ENCODE measurements at places on chromosomes 1 and 21.
A peak's percentile ranks its signal among the peaks of the same experiment; 100 is the strongest.

GRCh38 chr1:231272880-231273279, 31.9 kb downstream of the GNPAT start:
- no peak for DNase-seq

DNA sequence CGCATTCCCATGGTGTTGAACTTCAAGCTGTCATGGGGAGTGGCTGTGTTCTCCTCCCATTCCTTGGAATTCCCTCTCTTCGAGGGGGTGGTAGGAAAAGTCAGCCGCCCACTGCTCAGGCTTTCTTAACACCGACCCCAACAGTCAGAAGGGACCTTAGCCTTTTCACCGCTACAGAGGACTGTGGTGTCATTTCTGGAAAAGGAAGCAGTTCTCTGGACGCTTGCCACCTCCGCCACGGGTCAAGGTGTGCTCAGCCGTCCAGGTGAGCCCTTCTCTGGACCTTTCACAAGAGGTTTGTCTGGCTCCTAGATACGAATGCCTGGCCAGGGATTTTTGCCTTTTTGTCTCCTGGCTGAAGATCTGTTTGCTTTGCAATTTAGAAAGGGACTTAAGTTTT, 31.8 kb downstream of the CLIC6 start:
- DNase-seq = no peak

DNA sequence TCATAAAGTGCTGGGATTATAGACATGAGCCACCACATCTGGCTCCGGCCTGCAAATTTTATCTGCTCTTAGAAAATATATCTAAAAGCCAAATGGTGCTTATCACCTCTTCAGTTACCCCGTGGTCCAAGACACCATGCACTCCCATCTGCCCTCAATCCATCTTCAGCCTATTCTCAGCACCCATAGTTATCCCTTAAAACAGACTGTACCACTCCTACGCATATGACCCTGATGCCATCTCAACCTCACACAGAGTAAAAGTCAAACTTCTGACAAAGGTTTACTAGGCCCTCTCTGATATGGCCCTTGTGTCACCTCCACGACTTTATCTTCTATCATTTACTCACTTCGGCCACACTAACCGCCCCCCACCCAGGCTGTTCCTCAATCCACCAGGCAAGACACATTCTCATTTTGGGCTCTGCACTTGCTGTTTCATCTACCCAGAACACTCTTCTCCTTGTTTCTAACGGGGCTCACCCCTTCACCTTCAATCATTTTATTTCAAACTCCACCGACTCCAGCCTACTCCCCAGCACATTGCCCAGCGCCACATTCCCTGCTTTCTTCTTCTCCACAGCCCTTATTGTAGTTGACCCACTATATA, 33.0 kb downstream of the USP48 start:
- no peak for DNase-seq

DNA sequence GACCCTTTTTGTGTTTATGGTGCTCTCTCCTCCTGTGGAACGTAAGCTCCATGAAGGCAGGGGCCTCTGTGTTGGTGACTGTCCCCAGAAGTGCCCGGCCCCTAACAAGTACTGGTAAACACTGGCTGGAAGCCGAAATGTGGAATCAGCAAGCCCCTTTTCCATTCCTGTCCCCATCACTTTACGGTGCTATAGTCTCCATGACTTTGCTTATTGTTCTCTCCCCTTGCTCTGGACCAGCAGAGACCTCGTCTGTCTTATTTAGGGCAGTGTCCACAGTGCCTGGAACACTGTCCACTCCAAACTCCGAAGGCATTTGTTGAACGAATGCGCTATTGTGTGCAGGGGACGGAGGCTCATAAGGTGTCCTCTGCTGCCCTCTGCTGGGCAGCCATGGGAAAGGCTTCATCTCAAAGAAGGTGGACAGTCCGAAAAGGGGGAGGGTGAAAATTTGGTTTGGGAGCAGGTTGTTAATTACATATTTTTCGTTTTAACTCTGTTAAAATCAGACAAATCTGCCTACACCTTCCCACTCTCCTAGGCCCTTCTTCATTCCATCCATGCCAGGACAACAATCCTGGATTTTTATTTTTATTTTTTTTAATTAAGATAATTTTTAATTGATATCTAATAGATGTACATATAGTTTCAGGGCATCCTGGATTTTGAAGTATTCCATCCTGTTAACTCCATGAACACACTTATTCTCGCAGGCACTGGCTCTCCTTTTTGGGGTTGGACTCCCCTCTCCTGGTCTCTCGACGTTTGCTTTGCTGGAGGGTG, 115.6 kb downstream of the PGBD5 start:
- DNase-seq = peak; percentile 52

DNA sequence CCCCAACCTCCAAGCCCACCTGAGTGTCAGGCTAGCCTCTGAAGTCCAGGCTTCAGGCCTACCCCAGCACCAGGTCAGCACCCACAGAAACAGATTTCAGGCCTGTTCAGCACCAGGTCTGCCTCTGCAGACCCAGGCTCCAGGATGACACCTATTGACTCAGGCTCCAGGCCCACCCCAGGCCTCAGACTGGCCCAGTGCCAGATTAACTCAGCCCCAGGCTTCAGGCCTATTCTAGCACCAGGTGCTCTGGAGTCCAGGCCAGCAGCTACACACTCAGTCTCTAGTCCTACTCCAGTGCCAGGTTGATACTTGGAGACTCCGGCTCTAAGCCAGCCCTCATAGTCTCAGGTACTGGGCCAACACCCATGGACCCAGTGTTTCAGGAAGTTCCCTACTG, 541.7 kb upstream of the PBX1 start:
- DNase-seq = no peak

DNA sequence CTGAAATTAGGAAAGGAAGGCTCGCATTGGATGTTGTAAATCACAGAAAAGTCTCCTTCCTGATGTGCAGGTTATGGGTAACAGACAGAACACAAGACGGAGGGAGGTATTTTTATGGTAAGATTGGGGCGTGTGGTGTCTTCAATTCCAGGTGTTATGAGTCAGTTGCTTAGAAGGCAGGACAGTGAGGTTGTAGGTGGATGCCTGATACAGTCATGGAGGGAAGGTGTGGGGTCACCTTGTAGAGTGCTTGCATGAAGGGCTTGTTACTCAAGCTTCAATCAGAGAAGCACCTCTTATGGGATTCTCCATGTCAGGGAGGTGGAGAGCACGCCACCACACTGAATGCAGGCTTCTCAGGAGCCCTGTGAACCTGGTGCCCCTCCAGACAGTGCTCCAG, 63.1 kb downstream of the C1orf21 start:
- DNase-seq = no peak

DNA sequence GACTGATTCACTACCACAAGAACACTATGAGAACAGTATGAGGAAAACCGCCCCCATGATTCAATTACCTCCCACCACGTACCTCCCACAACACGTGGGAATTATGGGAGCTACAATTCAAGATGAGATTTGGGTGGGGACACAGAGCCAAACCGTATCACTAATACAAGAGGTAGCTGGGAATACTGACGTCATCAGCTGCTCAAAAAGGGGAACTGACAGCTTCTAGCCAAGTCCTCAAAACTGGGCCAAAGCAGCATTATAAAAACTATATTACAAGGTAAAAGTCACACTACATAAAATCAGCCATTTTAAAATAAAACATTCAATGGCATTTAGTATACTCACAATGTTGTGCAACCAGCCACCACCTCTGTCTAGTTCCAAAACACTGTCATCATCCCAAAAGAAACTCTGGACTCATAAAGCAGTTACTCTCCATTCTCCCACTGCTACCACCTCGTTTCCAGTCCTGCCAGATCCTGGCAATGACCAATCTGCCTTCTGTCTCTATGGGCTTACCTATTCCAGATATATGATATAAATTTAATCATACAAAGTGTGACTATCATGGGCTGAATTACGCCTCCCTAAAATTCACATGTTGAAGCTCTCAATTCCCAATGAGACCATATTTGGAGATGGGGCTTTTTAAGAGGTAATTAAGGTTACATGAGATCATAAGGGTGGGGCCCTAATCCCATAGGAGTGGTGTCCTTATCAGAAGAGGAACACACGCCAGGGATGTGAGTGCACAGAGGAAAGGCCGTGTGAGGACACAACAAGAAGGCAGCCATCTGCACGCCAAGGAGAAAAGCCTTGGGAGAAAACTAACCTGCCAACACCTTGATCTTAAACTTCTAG, 192.1 kb downstream of the SETD4 start:
- DNase-seq = no peak

GRCh38 chr1:203114202-203114601, 13.3 kb upstream of the ADORA1 start:
- no peak for DNase-seq

GRCh38 chr21:14308234-14308633, 74.7 kb downstream of the HSPA13 start:
- no peak for DNase-seq

DNA sequence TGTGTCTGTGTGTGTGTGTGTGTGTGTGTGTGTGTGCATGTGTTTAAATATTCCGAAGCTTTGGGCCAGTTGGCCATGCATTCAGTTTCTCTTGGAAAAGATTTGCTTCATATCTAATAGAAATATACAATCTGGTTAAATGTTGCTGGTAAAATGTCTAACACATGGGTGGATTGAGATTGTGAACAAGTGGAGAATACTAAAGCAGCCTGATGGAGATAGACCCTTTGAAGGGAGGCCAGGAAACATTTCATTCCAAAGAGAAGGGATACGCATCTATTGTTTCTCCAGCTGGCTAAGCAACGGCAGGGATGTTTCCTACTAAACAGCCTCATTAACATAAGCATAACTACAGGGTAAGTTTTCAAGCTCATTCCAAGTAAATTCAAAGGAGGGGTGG, 257.5 kb upstream of the PTBP2 start:
- DNase-seq = no peak

DNA sequence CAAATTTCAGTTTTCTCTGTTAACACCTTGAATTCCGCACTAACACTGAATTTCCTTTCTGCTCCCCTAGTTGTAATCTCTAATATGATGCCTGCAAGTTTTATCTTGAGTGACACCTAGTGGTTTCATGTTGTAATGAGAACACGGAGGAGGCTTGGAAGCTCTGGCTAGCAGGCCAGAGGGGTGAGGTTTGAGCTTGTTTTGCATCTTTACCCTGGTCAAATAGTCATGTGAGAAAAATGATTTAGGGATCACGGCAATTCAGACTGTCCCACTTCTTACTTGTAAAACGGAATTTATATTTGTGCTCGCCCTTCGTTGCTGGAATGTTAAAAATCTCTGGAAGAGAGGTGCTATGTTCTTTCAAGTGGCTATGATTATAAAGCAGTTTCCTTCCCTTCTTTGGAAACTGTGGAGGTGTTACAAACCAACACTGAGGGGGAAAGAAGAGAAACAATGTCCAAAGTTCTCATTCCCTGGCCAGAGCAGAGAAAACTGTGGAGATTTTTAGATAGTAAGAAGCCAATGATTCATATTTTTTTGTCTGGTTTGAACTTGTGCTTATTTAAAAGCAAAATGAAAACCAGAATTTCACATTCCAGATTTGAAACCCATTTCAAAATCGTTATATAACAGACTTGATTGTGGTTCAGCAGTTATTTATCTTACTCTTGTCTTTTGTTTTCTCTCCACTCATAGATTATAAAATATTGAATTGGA, 5.3 kb upstream of the MROH9 start:
- DNase-seq = no peak

DNA sequence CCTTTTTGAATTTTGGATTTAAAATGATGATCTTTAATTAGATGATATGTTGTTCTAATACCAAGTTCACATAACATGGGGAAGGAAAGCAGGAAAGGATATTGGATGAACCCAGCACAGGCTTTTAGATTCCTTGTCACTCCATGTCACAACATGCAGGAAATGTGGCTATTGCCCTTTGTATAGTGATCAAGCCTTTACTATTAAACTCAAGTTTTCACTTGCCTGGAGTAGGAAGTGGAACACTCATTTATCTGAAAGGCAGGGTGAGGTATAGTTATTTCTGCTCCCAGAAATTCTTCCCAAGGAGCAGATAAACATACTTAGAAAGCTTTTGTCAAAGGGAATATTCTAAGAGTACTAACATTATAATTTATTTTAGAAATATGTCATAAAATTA, 37.2 kb upstream of the BCAS2 start:
- DNase-seq = no peak

GRCh38 chr1:21559788-21560567, 50.8 kb downstream of the ALPL start:
- no peak for DNase-seq

DNA sequence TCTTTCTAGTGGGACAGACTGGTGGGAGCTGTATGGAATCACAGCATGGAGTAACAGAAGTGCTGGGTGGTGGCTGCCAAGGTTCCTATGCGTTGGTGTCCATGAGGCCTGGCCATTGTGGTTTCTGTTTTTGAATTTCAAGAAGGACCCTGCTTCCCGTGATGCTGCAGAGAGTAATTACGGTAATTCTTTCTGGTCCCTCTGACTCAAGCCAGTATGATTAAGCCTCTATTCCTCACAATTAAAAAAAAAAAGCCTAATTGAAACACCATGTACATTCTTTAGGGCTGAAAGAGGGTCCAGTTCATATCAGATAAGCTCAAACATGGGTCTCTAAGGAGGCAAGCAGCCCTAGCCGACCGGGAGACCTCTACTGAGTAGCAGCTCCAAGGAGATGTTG, 10.5 kb upstream of the C1orf21 start:
- no peak for DNase-seq

DNA sequence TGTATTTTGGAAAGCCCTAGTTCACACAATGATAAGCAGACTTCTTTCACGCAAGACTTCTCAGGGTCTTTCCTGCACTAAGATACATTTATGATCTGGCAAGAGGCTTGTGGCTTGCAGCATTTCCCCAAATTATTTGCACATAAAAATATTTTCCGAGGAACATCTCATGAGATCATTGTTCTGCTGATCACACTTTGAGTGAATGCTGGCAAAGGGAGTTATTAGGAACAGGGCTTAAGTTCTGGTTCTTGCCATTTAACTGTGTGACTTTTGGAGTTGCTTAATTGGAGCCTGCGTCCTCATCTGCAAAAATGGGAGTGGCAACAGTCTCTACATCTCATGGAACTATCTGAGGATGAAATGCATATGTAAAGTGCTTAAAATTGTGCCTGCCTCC, 50.2 kb downstream of the GADD45A start:
- no peak for DNase-seq

GRCh38 chr1:175720023-175720422, 23.4 kb downstream of the TNR start:
- DNase-seq = no peak

DNA sequence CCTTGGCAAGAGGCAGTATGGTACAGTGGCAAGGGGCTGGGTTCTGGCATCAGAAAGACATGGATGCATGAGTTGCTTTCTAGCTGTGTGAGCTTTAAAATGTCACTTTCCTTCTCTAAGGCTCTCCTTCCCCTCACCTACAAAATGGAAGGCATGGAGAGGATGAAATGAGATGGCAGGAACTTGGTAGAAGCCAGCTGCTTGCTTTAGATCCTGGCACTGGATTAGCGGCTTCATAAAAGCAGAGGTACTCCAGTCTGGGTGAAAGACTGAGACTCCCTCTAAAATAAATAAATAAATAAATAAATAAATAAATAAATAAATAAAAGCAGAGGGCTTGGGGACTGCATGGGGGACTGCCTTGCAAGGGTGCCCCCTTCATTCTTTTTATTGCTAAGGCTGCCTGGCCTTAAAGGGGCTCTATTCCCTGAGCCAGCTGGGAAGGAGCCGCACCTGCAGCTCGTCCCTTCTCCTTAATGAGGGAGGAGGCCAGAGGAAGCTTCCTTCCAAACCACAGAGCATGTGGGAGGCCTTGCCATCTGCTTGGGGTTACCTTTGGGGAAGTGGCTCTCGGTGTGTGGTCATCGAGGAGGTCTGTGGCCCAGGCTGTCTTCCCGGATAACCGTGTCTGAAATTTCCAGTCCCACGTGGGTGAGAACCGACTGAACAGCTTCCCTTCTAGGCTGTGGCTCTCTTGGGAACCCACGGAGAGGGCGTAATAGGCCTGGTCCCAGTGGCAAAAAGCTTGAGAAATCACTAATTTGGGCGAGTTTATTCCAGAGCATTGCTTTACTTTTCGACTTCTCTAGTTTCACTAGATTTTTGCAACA, 2.0 kb upstream of the ATP13A2 start:
- no peak for DNase-seq

Measured in NCI-H748 treated with DMSO at 0.1 percent for 48 hours (cell line).